ENCODE measurements at places on chromosomes 7 and 10.

DNA sequence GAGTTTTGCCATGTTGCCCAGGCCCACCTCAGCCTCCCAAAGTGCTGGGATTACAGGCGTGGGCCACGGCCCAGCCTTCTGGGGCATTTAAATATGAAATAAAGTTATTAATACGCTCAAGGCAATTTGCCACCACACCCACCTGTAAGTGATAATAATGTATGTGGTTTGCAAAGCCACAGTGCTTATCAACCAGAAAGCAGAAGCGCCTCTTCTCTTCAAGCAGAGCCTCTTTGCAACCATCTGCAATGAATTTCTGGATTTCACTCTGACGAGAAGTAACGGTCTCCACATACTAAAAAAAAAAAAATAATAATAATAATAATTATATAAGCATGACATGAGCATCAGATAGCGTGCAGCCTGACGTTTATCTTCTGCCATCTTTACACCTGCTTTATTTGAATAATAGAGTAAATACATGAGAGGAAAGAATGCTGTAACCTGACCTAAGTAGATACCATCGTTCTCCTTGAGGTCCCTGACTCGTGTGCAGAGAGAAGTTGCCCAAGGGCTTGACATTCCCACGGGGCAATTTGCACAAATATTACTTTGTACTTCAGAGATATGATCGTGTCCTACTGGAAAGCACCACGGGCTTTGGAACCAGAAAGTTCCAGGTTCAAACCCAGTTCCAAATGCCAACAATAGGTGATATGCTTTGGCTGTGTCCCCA, 34.0 kb downstream of the BRI3 start:
- DNase-seq: no peak

GRCh38 chr10:48463318-48464003, 141.4 kb downstream of the ARHGAP22 start:
- DNase-seq: no peak

- no peak for DNase-seq
Measured at GRCh38 chr7:4015996-4016395, 666.1 kb upstream of the FOXK1 start.

GRCh38 chr10:72736176-72736827, 44.4 kb downstream of the MCU start:
- DNase-seq: no peak

- DNase-seq: no peak
Measured at GRCh38 chr10:56624082-56624481, 263.0 kb upstream of the ZWINT start.

DNA sequence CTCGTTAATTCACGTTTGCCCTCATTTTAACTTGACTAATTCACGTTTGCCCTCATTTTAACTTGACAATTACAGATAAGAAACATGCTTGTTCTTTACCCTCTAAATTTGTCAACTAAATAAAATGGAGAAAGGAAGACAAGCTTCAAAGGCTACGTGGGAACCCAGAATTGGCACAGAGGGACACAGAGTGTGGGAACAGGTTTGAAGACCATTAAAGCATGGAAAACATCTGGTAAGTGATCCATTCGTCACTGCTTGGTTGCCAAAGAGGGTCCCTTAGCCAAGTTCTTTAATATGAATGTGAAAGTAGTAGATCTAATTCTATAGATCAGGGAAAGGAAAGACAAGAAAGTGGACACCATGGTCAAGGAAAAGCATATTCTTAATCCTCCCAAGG, 57.2 kb downstream of the ITIH5 start:
- no peak for DNase-seq

Measured in MCF 10A (cell line).